ENCODE measurements at places on chromosomes 12 and 14.

DNA sequence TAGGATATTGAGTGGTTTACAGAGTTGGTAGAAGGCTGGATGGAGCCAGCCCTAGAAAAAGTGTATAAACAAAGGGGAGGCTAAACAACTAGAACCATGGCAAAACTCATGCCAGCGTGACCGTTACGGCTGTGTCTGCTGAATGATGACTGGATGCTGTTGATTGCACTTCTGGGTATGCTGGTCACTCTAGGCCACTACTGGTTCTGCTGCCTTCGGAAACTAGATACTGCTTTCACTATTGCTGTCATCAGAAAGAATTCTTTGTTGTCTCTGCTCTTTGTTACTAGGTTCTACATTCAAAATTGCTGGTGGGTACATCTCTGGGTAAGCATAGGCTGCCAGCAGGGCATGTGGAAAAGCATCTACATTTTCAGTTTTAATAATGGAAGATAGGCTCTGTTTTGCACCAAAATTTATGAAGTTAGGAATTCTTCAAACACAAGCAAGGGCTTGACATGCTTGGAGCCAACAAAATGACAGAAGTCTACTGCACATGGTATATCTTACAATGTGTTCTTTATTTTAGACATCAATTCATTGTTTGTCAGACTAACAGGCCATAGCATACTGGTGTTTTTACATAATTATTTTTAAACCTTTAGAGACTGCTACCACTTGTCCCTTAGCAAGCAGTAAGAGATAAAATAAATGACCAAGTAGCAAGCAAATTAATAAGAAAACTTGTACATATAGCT is 15.4 kb downstream of the MON2 start:
- DNase-seq: no peak

DNA sequence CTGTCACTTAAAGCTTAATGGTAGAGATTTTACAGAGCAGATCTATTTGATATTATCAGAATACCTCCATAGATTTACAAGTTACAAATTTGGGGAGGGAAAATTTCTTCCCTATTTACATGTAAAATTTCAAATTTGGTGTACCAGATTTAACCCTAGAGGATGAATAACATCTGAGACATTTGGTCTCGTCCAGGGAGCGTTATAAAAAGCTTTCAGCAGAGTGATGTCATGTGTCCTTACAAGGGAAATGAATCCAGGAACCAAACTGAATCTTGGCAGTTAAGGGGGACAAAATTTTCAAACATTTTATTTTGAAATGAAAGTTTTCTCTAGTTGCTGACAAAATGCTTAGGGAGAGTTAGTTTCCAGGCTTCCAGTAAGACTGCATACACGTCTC is 4.5 kb upstream of the CDK17 start:
- DNase-seq: no peak

GRCh38 chr14:101352567-101352966 is 208.7 kb upstream of the DIO3 start:
- no peak for DNase-seq

DNA sequence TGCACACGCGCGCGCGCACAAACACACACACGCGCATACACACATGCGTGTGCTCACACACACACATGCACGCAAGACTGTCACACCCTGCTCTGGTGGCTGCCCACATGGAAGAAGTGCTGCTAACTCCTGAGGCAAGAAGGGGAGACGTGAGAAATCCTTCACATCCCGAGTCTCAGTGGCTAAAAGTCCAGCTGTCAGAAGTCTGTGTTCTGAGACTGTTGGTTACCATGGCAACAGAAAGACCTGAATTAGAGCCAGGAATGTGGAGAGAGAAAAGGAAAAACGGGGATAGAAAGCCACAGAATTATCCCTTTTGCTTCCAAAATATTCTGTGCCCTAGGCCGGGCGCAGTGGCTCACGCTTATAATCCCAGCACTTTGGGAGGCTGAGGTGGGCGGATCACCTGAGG is 71.2 kb downstream of the PPFIBP1 start:
- peak; percentile 38 for DNase-seq

GRCh38 chr12:54393207-54393609 is 8.7 kb upstream of the ZNF385A start:
- peak; percentile 73 for DNase-seq

DNA sequence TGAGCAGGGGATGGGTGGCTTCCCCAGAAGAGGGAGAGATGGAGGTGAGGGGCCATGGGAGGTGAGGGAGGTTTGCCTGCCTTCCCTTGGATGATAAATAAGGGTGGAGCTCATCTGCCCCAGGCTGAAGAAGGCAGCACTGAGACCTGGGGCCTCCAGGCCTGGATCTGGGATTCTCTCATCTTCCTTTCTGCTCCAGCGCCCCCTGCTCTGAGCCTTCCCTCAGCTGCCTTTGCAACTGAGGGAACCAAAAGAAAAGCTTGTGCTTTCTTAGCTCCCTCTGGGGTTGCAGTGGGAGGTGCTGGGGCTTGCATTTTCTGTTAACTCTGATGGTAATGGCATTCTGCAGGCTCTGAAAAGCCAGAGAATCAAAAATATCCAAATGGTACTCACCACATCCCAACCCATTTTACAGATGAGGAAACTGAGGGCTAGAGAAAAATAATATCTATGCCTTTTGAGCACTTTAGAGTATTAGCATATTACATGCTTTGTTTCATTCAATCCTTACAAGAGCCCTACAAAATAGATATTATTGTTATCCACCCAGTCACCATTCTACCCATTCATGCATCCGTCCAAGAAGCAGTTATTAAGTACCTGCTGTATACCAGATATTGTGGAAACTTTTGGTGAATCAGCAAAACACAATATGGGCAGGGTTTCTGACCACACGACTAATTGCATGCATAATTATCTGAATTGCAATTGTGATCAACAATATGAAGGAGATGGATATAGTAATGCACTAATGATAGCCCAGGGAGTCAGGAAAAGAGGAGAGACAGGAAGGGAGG is 102.2 kb downstream of the WSCD2 start:
- DNase-seq: no peak

GRCh38 chr12:78359520-78359919 is 505.1 kb upstream of the SYT1 start:
- no peak for DNase-seq

DNA sequence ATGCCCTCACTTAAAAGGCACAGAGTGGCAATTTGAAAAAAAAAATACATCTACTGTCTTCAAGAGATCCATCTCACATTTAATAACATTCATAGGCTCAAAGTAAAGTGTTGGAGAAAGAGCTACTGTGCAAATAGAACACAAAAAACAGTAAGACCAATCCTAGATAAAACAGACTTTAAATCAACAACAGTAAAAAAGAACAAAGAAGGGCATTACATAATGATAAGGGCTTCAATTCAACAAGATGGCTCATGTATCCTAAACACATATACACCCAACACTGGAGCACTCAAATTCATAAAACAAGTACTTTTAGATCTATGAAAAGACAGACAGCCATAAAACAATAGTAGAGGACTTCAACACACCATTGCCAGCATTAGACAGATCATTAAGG is 93.6 kb upstream of the PCED1B start:
- DNase-seq: no peak

- DNase-seq: no peak
These were observed 112.3 kb upstream of the NCOR2 start for GRCh38 chr12:124679533-124680371.

DNA sequence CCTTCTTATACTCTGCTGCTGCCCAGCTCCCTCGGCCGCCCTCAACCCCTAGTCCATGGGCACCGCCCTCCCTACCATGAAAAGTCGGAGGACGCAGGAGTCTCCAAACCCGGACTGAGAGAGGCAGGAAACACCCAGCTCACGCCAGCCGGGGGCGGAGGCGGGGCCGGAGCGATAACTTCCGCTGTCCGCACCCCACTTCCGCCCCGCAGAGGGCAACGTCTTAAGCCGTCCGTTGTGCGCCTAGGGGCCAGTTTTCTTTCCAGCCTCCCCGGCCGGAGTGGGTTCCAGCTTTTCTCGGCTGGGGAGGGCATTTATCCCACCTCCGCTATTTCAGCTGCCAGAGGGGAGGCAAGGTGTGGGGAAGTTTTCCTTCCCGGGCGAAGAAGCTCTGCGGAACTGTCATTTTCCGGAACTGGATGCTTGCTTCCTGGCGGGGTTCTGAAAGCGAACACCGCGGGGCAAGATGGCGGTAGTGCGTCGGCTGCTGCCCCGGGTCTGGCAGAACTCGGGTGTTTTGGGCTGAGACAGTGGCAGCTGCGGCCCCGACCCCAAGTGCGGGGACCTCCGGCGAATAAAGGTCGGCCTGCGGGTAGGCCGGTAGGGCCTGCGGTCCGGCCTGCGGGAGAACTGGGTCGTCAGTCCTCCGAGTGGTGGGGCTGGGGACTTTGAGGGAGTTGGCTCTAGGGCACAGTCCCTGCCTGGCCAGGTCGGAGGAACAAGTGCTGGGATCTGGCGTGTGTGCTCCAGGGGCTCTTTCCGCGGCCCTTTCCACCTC is at the start of the genes KCTD10 and UBE3B:
Gene KCTD10, minus strand, starts transcription at position 116 of the 778 bp plus-strand sequence. Its CDS starts 38 bp downstream, at position 78.
Gene UBE3B, plus strand, starts transcription at position 450 of the 778 bp plus-strand sequence. CDS start 5,918 bp downstream, outside the sequence.
- peak; percentile 98 for DNase-seq

GRCh38 chr12:50542448-50542847 is 37.7 kb downstream of the DIP2B start:
- DNase-seq: no peak

DNA sequence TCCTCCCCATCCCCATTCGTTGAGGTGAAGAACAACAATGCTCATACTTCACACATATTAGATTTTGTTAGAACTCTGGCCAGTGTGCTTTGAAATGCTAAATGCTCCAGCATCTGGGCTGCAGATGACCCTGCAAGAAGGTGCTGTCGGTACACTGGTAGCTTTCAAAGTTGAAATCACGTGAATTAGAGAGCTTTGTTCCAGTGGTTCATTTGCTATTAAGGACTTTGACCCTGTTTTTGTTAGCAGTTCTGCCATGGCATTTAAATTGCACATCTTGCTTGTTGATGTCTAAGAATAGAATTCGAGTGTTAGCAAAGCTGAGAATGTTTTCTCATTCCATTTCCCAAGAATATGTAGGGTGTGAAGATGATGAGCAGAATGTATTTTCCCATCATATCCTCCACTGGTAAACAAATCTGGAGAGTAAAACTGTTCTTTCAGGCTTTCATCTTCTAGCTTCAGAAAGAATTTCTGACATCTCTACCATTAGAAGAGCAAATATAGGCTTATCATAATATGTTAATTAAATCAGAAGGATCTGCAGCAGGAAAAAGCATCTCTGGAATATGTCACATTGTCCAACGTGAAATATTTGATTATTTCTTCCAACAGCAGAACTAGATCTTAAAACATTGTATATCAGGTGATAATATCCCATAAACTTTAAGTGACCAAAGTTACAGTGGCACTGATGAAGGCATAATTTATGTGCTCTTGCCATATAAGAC is 98.8 kb upstream of the PDE3A start:
- DNase-seq: no peak
